Stimulated activated CD4-positive, alpha-beta T cell treated with anti-CD3 and anti-CD28 coated beads, Interleukin-12 subunit alpha, Interleukin-12 subunit beta, amount 100 ng/mL, for 24 hours (primary cell): ENCODE measurements at places on chromosomes 7 and 10.

GRCh38 chr10:57314046-57314445, 953.0 kb upstream of the ZWINT start:
- DNase-seq, result no peak

DNA sequence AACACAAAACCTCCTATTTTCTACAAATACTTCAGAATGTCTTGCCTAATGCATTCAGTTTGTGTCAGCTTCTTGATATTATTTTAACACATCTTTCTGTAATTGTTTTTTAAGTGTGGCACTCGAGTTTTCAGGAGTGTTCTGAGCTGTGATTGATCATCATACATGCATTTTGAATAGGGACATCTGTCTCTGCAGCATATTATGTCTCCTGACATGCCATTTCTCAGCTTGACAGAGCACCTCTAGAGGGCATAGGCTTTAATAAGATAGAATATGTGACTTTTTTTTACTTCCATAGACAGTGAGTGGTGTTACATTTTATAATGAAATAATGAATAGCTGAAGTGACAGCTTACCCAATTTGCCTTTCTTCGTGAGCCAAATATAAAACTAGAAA, 219.2 kb upstream of the HDAC9 start:
- DNase-seq, result no peak

GRCh38 chr7:132122901-132123300, 453.4 kb downstream of the PLXNA4 start:
- DNase-seq, result no peak

GRCh38 chr7:11069591-11069990, 95.9 kb downstream of the PHF14 start:
- no peak for DNase-seq

DNA sequence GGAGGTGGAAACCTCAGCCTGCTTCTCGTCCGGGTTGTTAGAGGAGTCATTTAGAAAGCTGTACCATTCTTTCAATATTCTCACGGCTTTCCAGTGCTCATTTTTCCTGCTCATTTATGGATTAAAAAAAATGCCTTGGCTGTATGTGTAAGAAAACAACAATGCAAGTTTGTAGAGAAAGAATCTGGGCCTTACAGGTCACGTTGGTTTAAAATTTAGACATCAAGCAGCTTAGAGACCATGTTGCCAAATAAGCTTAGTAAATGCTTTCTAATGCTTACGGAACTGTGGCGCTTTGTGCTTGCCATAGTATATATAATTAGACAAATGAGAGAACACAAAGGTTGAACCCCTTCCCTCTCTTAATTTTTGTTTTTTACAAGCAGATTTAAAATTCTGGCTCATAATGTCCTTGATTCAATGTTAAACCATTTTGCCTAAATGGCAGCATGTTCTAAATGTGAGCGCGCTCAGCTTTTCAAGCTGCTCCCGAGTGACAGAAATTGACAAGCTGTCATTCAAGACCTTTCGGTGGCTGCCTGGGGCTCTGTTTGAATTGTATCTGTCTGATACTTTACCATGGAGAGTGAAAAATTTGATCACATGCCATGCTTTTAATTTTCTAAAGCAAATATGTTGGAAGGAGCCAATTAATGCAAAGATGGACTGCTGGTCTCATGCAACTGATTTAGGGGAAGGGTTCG, 1.1 kb downstream of the ARMS2 start:
- no peak for DNase-seq

DNA sequence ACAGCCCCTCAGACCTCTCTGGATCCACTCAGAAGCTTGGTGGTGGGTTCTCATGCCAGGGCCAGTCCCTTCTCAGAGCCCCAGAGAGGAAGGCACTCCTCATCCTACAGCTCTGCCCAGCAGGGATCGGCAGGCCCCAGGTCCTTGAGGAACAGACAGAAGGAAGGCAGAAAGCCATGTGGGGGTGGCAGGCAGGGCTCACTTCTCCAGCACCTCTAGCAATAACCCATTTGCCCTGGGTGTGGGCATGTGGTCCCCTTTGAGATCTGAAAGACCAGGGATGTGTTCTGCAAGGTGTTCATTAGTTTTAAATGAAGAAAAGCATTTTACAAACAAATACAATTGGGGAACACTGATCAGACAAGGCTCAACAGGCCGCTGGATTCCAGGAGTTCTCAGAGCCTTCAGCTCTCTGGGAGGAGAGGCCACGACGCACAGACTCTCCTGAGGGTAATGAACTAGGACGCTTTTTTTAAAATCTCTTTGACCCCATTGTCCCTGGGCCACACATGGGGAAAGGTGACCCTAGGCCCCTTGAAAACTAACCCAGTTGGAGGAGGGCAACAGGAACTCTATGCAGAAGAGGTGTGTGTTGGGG, 40.6 kb downstream of the LDB3 start:
- no peak for DNase-seq

- no peak for DNase-seq
Measured at GRCh38 chr10:72204296-72204695, 11.5 kb upstream of the ANAPC16 start.

DNA sequence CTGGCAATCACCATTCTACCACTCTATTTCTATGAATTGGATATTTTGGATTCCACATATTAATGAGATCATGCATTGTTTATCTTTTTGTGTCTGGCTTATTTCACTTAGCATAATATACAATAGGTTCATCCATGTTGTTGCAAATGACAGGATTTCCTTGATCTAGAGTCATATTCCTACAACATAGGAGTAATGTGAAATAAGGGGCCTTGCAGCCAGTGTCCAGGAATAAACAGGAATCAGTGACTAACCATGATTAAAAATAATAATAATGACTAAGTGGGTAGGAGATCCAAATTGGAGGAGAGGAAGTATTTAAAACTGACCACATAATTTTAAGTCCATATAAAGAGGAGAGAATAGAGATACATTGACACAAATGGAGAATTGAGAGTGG, 49.9 kb downstream of the SCIN start:
- DNase-seq, result no peak

DNA sequence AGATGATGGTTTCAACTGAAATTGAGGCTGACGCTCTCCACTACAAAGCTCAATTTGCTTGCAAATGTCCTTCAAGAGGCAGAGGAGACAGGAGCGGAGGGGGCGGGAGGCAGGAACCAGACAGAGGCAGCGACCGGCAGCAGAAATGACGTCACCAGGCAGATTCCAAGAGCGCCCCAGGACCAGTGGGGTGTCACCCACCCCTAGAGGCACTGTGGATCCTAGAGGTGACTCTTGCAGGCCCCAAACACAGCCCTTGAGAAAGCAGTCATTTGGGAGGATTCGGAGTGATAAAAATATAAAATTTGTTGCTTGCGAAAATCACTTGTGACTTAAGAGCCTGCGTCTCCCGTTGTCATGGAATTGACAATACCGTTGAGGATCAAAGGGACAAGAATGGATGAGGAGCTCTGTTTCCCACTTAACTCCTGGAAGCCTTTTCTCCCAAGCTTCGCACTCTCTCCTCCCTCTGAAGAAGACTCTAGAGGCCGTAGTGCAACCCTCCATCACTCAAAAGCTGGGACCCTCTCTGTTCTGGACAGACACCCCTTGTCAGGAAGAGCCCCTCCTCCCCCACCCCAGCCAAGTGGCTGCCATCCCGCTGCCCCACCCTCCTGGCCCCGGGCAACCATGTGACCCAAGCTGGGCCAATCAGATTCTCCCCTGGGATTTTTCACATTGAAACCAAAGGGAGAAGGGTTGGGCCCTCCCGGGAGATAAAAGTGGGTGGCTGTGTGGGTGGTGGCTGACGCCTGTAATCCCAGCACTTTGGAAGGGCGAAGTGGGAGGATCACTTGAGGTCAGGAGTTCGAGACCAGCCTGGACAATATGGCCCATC, 16.3 kb upstream of the SLC29A4 start:
- no peak for DNase-seq

- DNase-seq, result no peak
Measured at GRCh38 chr7:100827330-100828226, at the start of gene EPHB4. TSS of gene EPHB4 (minus strand) at chr7:100827523. CDS start at chr7:100827030, 493 bp downstream.

DNA sequence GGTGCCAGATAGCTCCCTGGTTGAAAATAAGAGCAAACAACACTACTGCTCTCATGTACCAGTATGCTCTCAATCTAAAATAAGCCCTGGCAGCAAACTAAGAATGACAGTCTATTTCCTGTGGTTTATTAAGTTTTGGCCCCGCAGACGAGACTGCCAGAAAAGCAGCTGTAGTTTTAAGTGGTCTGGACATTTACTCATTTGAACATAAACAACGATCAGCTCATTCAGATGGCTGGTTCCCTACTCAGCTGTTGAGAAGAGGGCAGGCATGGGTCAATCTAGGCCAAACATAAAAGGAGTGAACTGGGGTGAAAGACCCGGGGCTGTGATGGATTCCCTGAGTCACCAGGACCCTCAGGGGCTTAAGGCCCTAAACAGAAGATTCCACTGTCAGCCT, 4.5 kb downstream of the TRIL start:
- DNase-seq, result no peak

GRCh38 chr10:127472976-127473375, 76.1 kb upstream of the NPS start:
- DNase-seq, result no peak
